ENCODE measurements at places on chromosomes 3 and 15.

DNA sequence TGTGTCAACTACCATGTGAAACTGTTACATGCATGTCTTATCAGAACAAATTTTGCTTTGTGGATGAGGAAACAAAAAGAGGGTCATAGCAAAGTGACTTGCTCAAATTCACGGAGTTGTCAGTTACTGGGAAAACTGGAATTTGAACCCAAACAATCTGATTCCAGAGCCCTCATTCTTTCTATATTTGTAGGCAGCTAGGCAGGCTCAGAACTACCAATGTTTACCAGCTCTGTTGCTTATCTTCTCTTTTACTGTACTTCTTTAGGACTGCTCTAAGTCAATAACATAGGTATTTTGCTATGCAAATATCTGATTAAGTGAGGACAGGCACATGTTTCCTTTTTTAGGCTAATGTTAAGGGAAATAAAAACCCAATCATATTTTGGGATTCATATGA is 450.5 kb downstream of the ZPLD1 start:
- no peak for DNase-seq

DNA sequence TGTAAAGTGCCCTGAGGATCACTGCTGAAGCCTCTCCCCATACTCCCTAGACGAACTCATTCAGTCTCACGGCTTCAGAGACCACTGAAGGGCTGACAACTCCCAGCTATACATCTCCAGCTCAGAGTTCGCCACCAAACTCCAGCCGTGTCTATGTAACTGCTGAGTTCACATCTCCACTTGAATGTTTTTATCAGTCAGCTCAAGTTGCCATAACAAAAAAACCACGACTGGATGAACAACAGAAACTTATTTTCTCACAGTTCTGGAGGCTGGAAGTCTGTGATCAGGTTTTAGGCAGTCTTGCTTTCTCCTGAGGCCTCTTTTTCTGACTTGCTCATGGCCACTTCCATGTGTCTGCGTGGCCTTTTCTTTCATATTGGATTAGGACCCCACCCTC is 223.0 kb upstream of the LRRFIP2 start:
- DNase-seq = no peak

GRCh38 chr3:138347960-138348753 is at the start of gene MRAS:
TSS of gene MRAS (plus strand) at chr3:138348579. CDS start at chr3:138372884, 24,305 bp downstream.
- DNase-seq = peak; percentile 85

- DNase-seq = peak; percentile 34
These were observed 33.0 kb upstream of the DENND4A start for GRCh38 chr15:65824941-65825544.

DNA sequence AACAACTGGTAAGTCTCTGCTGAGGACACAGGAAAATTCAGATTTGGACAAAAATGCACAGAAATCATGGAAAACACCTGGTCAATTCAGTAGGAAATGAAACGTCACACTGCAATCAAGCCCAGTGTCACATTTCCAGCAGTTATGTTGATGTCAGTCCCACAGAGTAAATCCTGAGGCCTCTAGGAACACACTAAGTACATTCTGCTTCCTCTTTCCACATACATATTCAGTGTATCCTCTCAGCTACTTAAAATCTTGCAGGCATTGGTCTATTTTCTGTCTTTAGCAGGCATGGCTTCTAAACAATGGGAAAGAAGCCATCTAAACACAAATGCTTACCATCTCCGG is 207.8 kb downstream of the PLCL2 start:
- DNase-seq = no peak

DNA sequence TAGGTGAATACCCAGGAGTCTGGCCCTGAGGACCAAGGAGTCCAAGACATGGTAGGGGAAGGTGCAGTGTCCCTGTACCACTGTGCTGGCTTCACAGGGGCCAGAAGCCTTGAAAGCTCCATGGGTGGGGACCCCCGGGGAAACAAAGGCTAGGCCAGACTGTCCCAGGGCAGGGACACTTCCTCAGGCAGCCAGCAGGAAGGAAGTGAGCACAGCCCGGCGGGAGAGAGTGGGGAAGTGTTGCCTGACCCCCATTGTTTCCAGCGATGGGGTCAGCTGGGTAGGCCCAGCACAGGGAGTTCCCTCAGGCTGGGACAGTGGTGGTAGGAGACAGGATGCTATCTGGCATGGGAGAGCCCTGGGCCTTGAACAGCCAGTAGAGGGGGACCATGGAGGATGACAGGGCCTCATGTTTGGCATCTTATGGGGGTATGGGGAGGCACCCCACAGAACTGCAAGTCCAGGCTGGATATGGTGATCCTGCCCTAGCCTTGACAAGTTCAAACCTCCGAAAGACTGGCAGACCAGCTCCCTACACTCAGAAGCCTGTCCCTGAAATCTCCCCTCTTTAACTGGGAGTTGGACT is 1.2 kb upstream of the HYAL2 start:
- no peak for DNase-seq

DNA sequence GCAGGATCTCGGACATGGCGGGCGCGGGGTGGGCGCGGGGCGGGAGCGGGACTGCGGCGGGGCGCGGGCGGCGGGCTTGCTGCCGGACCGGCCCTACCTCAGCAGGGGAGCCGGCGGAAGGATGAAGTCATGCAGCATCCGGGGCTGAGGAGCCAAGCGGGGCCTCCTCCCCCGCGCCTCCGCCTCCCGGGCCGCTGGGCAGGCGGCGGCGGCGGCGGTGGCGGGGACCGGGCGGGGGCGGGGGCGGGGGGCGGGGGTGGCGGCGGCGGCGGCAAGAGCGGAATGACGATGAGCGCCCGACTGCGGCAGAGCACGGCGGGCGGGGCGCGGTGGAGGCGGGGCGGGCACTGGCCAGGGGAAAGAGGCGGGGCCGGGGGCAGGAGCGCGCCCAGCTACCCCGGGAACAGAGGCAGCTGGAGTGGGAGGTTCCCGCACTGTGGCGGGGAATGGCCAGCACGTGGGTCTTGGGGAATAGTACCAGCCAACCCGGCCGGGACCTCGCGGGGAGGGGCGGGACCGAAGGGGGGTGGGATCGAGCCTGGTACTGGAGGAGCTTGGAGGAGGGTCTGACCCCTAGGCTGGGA is at the start of gene CAMK2N2:
CAMK2N2 (minus strand) TSS at position 284 of the 584 bp plus-strand sequence; CDS start at position 16, 268 bp downstream.
- DNase-seq = peak; percentile 66

DNA sequence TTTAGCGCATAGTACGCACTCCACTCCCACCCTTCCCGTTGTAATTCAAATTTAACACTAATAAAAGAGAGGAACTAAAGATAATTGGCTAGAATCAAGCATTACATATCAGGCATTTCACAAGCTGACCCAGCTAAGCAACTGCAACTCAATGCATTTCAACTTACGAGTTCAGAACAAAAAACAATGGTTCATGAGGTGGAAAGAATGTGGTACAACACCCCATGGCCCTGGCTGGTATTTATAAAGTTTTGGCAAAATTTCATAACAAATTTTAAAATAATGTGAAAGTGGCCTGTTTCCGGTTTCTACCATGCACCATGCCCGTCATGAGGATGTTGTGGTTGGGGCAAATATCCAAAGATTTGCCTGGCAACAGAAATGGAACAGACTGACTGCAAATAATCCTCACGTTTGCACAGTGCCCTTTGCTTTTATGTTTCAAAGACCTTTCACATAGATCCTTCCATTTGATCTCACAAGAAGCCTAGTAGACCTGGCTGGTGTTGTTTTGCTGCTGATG is 455.3 kb upstream of the NR2F2 start:
- DNase-seq = peak; percentile 32

- no peak for DNase-seq
These were observed 62.5 kb downstream of the IL20RB start for GRCh38 chr3:137020315-137020714.

GRCh38 chr3:80285388-80285787 is 517.6 kb upstream of the ROBO1 start:
- DNase-seq = no peak

- peak; percentile 90 for DNase-seq
These were observed 3.0 kb downstream of the SLC51A start for GRCh38 chr3:196219194-196219969.

DNA sequence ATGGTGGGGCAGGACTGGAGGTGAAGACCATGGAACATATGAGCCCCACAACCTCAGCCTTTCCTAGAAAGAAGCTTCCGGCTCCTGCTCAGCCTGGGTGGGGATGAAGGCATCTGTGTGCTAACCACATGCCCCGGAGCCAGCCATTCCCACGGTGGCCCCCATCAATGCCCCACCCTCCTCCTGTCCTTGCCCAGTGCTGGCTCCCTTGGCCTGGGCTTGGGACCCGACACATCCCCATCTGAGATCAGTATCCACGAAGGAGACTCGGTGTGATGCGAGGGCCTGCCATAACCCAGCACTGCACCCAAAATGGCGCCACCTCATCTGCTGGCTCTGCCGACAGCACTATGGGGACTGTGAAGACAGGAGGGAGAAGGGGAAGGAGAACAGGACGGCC is 16.5 kb upstream of the PLXND1 start:
- DNase-seq = no peak

DNA sequence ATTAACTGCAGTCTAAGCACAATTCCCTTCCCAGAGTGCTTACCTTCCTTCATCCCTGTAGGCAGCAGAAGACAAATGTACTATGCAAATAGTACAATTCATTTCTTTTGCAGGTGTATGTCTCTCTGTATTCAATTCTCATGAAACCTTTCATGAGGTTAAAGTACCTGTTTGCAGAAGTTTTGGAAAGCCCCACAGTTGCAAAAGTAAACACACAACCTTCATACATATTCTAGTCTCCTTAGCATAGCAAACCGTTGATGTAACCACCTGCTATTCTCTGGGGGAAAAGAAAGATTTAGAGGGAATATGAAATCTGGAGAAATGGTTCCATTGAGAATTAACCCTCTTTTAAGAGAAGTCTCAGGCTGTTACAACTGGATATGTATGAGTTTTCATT is 200.3 kb upstream of the SUCLG2 start:
- no peak for DNase-seq

DNA sequence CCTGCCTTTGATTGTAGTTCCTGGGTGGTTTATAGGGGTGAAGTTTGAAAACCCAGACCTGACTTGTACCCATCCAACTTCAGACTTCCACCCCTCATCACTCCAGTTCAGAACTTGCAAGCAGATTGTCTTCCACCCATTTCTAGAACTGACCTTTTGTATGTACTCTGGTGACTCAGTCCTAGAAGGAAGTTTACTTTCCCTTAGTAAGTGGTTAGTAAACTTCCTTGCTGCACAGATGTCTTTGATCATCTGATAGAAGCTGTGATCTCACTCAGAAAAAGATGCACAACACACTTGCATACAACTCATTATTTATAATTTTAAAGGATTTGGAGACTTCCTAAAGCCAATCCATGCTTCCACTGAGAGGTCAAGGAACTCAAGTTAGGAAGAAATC is 368.0 kb downstream of the MFSD1 start:
- DNase-seq = peak; percentile 62

GRCh38 chr3:18765161-18765560 is 340.0 kb upstream of the SATB1 start:
- no peak for DNase-seq

DNA sequence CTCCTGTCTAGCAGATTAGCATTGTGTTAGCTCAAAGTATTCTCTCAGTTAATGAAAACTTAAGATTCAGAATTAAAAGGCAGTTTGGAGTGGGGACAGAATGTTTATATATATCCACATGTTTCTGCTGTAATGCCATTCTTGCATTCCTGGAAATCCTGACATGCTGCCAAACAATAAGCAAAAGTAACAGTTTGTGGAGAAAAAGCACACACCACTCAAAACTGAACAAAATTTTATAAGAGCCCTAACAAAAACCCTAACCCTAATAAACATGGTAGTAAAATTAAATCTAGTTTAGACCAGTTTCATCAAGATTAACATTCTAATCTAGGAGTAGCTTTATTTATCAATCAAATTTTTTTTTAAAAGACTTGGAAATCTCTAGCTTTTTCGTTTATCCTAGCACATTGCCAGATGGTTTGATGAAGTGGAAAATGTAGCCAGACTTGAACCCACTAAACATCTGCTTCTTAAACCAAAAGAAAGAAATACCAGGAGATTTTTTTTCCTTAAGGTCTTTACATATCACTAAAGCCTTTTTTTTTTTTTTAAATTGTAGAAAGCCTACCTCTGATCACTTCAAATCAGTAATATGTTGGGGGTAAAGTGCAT is 3.7 kb downstream of the TCAIM start:
- peak; percentile 32 for DNase-seq

GRCh38 chr3:133999891-134000685 is 29.6 kb downstream of the SLCO2A1 start:
- no peak for DNase-seq

DNA sequence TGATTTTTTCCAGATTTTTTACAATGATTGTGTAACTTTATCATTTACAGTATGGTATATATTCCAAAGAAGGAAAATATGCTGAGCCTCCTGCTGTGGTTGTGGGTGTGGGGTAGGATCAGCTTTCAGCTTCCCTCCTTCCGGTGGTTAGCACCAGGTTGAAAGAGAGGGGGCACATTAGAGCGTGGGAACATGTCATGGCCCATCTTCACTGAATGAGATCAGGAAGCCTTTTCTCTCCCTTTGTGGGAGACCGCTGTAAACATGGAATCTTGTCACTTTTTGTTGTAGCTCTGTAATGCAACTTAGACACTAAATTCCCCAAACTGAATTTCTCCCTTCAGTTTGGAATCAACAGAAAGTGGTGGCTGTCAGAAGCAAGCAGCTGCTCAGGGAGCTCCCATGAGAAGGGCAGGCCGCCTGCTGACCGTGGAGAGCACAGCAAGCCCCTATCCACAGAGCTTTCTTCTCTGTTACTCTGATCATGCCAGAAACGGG is 86.7 kb upstream of the LIMD1 start:
- DNase-seq = no peak

DNA sequence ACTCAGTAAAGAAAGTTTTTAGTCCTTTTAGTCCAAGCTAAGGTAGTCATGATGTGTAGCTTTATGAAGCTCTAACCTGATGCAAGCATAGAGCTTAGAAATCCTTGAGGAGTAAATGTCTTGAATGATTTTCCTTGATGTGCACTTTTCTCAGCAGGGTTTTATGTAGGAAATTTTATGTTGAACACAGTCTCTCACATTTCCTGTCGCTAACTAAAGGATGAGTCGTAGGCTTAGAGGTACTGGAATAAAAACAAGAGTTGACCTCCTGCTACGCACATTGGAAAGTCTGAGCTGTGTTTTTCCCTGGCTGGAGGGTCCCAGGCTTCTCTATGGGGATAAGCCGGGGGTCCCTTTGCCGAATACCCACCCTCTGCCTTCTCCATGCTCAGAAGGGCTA is 34.7 kb upstream of the ZPLD1 start:
- DNase-seq = no peak

GRCh38 chr3:166446291-166446690 is 609.1 kb upstream of the BCHE start:
- DNase-seq = no peak

GRCh38 chr15:63474810-63475316 is 29.5 kb upstream of the USP3 start:
- no peak for DNase-seq

DNA sequence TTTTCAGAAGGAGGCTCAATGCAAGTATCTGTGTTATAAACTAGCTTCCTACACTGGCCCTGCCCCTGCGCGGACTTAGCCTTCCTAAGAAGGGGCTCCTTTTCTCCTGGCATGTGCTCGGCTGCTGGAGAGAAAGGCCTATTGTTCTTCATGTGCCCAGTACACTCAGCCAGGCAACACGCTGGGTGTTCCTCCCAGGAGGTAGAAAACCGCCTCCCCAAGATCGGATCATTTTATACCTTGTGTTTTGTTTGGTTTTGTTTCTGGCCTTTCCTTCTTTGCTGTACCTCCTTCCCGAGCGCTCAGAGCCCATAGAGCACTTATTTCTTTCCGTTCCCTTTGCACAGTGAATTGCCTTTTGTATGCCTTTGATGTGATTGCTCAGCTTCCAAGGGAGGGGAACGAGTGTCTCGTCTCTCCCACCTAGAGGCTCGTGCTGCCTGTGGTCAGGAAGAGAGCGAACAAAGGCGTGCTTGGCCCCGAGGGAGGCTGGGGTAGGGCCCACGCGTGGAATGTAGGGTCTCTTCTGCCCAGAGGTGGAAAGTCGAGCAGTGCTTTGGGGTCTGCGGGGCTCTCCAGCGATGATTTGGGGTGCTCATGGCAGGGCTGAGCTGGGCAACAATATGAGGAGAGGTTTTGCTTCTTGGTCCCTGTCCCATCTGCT is 30.0 kb downstream of the CCNL1 start:
- no peak for DNase-seq

Measured in AG08395 (cell line).